Stimulated activated CD4-positive, alpha-beta T cell treated with anti-CD3 and anti-CD28 coated beads, Interleukin-12 subunit alpha, Interleukin-12 subunit beta, amount 100 ng/mL, for 4 hours (primary cell): ENCODE measurements at places on chromosomes 4 and X.

DNA sequence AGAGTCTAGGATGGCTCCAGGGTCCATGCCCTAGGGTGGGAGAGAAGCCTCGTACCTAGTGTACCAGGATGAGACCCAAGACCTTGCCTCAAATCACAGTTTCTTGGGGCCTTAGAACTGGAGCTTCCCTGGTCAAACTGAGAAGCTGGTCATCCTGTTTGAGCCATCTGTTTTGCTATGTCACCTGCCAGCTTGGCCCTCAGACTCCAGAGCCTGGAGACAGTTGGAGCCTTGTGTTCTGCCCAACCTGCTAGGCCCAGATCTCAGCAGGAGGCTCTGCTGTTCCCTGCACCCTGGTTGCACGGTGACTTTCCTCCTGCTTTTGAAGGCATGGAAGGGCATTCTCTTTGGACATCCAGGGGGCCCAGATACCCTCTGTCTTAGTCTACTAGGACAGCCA is 206.3 kb upstream of the ATP6AP2 start:
- no peak for DNase-seq

- DNase-seq: no peak
Measured at GRCh38 chr4:8278421-8279287, 9.1 kb downstream of the HTRA3 start.

DNA sequence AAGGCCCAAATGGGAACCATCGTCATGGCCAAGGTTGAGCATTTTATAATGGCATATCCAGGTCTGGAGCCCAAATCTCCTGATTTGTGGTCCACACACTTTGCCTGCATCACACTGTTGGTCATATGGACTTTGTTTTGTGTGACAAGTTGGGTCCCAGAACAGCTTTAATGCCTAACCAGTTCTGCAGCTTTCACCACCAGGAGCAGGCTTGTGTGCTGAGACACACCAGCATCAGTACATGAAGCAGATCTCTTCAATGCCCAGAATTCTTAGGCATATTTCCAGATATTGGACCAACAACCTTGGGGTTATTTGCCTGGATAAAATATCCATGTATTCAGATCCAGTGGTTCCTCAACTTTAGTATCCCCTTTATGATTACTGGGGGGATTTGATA is 371.3 kb downstream of the FBXW7 start:
- DNase-seq: no peak

DNA sequence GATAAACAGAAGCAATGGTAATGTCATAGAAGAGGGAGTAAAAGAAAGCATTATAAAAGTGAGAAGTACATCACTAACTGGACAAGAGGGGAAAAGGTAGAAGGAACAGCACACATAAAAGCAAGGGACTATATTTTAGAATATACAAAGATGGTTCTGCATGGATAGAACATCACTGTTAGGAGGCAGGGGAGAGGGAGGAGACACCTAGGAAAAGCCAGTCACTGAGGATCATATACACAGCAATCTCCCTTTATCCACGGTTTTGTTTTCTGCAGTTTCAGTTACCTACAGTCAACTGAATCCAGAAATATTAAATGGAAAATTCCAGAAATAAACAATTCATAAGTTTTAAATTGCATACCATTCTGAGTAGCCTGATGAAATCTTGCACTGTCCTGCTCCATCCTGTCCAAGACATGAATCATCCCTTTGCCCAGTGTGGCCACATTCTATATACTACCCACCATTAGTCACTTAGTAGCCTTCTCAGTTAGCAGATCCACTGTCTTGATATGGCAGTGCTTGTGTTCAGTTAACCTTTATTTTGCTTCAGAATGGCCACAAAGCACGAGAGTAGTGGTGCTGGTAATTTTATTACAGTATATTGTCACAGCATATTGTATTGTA is 74.2 kb downstream of the PPA2 start:
- no peak for DNase-seq

GRCh38 chr4:71184195-71184781 is 154.5 kb upstream of the SLC4A4 start:
- DNase-seq: peak; percentile 1

DNA sequence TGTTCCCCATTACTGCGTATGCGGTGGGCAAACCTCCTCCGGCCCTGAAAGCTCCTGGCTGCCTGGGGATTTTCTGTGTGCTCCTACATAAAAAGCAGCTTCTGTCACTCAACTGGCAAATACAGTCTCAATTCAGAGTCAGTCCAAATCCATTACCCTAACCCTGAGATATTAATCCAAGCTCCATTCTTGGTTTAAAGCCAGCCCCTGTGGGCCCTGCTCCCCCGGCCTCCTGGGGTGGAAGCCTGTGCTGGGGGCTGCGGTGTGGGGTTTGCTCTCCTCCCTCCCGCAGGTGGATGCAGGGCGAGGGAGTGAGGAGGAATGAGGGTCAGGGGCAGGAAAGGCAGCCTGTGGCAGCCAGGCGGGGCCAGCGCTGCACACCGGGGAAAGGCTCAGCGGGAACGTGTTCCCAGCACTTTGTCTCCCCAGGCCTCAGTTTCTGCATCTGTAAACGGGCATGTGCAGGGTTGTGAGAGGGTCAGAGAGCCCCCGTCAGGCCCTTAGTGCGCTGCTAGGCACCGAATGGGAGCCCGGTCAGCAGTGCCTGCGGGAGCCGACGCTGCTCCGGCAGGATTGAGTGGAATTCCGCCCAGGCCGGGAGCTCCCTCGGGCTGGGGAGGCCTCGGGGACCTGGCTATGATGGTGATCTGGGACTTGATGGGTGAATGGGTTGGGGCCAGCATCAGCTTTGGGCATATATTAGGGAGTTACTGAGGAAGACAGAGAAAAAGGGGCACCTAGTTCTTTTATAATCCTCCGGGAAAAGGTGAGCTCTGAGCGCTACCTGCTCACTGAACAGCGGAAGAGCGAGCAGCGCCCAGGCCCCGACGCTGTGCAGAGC is 6.3 kb upstream of the RGS12 start:
- no peak for DNase-seq

- DNase-seq: no peak
Measured at GRCh38 chr4:14428125-14428524, 574.2 kb upstream of the CPEB2 start.

- no peak for DNase-seq
Measured at GRCh38 chr4:14415146-14415545, 587.1 kb upstream of the CPEB2 start.

DNA sequence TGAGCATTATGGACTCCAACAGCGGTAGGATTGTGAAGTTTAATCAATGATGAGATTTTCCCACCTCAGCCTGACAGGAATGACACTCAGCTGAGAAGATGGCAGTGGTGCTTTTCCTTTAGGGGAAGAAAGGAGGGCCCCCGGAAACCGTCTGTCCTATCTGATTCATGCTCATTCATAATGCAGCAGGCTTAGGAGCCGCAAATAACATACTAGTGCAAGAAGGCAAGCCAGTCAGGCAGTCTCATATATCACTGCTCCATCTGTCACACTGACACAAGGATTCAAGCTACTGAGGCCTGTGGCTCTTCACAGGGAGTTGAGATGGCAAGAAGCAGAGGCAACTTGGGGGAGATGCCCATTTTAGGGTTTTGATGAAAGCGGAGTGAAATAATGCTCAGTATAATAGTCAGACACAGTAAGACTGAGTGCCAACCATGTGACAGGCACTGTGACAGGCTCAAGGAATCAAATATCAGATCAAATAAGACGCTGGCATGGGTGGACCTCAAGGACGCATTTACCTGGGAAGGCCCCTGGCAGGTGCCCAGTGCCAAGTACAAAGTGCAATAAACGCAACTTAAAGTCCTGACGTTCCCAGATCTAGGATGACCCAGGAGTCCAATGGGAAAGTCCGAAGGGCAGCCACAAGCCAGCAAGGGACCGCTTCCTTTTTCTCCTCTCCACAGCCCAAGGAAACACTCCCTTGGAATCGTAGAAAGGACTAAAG is 63.4 kb downstream of the FHDC1 start:
- no peak for DNase-seq

DNA sequence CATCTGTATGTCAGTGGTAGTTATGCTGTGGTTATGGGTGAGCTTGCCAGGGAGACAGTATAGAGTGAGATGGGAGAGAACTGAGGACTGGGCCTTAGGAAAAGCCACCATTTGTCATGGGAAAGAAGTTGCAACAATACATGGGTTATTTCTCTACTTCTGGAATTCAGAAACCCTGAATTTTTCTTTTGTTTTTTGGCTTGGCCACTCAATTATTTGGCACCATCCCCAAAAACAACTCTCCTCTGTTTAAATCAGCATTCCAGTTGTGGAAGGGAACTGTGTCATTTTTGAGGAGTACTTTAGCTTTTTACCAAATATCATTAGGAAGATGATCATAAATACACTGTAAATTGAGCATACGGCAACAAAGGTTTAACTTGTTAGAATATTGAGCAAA is 41.1 kb upstream of the ACSL4 start:
- DNase-seq: no peak

- no peak for DNase-seq
Measured at GRCh38 chrX:69388526-69388925, 115.6 kb upstream of the NALF2 start.
